ENCODE measurements at places on chromosomes 4 and X. TPM values are rescaled to one million over a fixed set of nuclear protein-coding genes. Genes with fewer than 3 reads are reported as not detected.

DNA sequence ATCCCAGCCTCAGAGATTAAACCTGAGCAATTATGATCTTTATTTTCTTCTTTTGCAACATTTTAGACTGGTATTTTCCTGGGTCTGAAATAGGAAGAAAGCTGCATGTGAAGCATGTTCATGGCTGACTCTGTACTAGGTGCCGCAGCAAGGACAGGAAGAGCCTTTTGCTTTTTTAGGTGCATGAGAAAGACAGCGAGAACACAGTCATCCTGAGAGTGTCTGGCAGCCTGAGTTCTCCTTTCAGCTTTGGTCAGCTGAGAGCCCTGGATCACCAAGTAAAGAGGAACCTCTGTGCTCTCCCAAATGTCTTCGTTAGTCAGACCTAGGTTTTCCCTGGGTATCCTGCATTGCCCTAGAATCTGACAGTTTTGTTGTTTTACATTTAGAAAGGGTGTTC, 29.8 kb downstream of the FAM149A start:
- DNase-seq = no peak

DNA sequence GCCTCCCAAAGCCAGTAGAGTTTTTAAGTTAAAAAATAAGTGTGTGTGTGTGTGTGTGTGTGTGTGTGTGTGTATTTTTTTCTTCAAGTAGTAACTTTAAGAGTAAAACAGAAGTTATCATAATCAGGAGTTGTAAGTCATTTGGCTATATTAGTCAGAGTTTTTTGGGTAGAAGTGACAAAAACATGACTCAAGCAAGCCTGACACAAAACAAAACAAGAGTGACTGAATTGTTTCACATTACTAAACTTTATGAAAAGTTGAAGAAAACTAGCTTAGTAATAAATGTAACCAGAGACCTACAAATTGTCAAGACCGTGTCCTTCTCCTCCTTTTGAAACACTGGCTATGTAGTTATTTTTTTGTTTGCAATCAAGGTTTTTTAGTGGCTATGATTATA, 738.0 kb upstream of the PITX2 start:
- no peak for DNase-seq

SYNPO2 gene
- total RNA-seq = 196 TPM

DNA sequence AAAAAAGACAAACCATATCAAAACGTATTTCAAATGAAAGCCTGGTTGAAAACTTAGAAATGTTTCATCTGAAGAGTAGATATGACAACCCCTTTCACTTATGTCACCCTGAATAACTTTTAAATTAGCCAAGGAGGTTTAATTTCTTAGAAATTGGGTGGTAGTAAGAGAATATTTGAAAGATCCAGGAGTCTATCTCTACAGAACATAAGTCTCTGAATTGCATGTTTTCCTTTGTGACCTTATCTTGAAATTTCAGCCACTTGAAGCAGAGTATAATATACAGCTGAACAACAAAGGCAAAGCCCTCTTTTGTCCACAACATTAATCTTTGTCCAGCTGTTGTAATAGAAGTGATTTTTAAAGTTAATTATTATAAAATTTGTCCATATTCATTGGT, 49.5 kb downstream of the TMEM154 start:
- no peak for DNase-seq

- DNase-seq = no peak
These were observed 60.9 kb downstream of the GK start for GRCh38 chrX:30714138-30714537.

DNA sequence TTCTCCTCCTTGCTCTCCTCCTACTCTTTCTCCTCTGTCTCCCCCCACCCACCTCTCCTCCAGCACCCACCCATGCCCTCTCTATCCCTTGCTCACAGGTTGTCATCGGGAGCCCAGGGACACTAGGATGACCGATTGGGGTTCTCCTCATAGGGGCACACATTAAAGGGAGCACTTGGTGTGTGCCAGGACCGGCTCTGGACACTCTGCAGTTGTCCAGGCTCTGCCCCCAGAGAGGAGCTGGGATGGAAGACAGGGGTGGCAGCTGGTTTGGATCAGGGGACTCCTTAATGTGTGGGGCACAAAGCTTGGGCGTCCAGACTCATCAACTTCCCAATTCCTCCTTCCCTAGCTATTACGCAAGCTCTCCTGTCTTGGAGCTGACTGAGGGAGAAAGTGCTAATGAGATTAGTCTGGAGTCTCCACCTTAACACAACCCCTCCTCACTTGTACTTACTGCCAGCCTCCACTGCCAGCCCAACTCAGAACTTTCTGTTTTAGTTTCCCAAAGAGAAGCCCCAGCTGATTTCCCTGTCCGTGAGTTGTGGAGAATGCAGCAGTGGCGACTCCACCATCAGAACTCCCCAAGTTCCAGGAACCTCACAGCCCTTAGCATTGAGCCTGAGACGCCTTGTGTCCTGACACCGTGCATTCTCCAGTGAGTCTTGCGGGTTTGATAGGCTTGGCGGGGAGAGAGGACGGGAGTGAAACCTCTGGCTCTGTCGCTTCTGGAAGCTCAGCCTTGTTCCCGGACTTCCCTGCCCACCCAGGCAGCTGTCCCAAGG, 52.2 kb downstream of the CXorf49B start:
- no peak for DNase-seq

DNA sequence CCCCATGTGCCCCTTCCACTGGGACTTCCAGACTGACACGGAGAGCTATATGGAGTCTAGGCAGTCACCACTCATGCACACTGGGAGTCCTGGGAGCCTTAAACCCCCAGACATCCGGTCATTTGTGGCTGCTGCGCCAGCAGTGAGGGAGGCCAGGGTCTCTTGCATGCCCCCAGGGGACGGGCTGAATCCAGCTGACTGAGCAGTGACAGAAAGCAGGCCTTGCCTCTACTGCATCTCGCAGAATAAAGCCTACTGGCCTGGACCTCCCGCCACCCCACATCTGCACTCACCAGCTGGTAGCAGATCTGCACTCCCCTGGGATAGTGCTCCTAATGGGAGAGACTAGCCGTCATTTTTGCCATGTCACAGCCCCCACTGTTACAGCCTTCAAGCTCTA, 1234.2 kb downstream of the FAM133A start:
- no peak for DNase-seq

DNA sequence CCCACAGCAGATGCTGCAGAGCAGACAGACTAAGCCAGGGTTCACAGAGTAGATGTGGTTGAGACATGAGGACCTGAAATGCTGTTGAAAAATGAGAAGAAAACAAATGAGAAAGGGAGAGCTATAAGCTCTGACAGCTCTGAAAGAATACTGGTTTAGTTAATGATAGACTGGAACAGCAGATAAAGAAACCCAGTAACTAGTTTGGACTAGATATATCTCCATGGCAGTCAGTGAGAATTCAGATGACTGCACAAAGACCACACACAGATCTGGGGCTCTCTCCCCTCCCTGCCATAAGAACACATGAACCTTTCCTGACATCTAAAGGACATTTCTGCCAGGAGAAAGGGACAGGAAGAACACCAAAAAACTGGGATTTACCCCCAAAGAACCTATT, 8.2 kb downstream of the NAA11 start:
- no peak for DNase-seq
